ENCODE measurements at places on chromosomes 6 and 20.

DNA sequence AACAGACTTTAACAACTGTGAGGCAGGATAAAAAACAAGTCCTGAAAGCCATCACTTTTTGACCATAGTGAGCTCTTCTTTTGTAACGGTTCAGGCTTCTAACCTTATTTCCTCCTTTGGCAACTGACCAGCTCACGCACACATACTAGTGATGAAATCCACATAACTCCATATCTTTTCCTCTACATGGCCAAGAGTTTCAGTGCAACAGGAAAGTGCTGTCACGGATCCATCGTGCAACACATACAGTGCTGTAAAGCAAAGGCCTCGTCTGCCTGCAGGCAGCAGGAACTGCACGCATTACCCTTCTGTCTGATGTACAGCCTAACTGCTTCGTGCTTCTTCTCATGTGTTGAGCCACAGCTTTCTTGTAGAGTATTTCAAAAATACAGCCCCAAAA lies 108.5 kb downstream of the EPM2A start:
- DNase-seq: no peak

- no peak for DNase-seq
Observed at GRCh38 chr6:25883991-25884390, 9.9 kb upstream of the SLC17A3 start.

- DNase-seq: no peak
Observed at GRCh38 chr6:100568255-100568654, 103.5 kb upstream of the SIM1 start.

- DNase-seq: no peak
Observed at GRCh38 chr6:143621876-143622605, 55.7 kb upstream of the PHACTR2 start.

DNA sequence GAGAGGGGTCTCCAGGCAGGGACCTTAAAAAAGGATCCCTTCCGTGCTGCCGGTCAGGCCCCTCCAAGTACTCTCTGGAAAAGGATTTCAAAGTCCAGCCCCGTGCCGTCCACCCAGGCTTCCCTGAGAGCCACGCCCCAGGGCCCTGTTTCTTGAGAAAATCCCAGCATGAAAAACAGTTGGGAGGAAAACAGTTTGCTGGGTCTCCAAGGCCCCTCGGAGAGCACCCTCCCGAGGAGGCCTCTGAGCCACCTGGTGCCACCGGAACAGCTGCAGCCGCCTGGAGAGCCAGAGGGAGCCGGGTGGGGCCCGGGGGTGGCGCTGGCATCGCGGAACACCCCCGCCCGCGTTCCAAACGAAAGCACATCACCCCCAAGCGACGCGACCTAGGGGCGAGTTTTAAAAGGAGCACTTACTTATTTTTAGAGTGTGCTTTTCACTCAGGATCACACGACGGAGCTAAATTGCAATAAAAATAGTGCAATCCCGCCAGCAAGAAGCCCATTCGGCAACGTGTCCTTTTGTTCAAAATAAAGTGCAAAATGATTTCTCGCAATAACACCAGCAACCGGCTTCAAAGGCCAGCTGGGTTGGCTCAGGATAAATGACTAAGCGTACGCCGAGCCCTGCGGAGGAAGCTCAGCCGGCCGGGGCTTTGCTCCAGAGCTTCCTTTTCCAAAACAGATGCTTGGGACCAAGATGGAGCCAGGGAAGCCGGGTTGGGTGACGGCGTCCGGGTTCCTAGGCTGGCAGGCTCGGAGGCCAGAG lies 64.2 kb downstream of the YTHDF1 start:
- no peak for DNase-seq

DNA sequence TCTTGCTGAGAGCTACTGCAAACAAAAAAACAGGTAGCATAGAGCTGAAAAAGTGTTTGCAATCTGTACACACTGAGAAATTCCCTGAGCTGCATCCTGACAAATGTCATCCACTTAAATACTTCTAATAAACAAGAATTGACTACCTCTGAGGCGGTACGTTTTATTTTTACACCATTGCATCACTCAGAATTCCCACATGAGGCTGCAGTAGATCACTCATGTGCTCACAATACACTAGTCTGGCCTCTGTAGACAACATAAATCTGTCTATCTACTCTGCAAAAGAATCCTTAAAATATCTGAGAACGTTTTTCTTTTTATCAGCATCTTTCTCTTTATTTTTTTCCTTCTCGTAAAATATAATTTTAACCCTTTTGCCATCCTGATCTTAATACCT lies 661.4 kb downstream of the EPHA7 start:
- DNase-seq: no peak

DNA sequence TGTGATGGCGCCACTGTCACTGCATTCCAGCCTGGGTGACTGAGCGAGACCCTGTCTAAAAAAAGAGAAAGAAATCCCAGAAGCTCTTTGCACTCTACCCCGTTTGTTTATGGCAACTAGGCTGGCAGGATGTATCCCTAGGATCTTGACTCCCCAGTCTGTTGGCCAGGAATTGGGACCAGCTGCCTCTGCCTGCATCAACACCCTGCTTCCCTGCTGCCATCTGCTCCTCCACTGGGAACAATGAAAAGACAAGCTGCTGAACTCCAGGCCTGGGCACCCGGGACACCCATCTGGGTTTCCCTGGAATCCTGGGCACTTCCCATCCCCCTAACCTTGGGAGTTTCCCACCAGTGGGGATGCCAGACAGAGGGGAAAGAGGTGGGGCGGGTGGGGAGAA lies 64.9 kb downstream of the CPNE5 start:
- no peak for DNase-seq

DNA sequence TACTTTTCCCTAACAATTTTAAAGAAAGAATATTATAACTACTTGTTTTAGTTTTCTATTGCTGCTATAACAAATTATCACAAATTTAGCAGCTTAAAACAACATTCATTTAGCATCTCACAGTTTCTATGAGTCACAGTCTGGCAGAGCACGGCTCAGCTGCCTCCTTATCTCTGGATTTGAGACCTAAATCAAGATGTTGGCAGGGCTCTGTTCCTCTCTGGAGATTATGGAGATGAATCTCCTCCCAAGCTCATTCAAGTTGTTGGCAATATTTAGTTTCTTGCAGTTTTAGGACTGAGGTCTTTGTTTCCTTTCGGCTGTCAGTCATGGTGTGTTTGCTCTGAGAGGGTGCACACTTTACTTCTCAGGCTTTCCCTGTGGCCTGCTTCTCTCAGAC lies 1065.8 kb upstream of the EYS start:
- no peak for DNase-seq

DNA sequence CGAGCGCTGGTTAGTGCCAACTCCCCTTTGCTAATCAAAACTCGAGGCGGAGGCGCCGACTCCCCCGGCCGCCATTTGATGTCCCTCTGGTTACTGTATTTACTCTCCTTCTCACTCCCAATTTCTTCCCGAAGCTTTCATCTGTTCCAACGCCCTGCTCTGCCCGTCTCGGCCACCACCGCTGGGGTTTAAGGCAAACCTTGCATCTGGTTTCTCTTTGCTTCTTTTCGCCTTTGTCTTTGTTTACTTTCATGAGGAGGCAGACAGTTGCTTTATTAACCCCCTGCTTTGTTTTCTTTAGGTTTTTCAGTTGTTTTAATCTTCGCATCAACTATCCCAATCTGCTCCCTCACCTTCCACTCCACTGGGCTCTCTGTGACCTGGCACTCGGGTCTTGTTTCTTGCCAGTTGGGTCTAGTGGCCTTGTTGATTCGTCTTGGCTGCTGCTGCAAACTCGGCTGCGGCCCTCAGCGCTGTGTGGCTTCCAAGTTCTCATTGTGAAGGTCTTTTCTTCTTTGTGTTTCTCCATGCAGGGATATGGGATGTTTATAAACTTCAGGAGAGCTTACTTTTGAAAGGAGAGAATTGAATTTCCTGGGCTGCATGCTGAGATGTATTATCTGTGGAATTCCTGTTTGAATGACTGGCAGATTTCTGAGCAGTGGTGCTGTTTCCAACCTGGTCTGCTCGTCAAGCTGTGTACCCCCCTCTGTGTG lies 155.1 kb downstream of the CDC5L start:
- no peak for DNase-seq

- DNase-seq: no peak
Observed at GRCh38 chr6:47321577-47321976, 11.9 kb upstream of the TNFRSF21 start.

DNA sequence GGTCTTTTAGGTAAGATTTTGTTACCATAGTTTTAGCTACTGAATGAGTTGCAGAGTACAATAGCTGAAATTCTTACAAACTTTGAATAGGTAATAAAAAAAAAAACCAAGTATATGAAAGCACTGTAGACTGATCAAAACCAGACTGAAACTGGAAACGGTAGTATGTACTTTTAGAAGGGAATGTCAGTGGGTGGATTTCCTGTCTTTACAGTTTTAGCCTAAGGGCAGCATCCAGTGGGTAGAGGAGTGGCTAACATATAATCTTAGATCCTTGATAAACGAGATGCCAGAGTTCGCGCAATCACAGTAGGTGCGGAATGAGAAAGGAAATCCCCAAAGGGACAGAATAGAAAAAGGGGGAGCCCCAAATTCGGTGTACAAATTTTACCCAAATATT lies 385.9 kb upstream of the RUNX2 start:
- DNase-seq: no peak

DNA sequence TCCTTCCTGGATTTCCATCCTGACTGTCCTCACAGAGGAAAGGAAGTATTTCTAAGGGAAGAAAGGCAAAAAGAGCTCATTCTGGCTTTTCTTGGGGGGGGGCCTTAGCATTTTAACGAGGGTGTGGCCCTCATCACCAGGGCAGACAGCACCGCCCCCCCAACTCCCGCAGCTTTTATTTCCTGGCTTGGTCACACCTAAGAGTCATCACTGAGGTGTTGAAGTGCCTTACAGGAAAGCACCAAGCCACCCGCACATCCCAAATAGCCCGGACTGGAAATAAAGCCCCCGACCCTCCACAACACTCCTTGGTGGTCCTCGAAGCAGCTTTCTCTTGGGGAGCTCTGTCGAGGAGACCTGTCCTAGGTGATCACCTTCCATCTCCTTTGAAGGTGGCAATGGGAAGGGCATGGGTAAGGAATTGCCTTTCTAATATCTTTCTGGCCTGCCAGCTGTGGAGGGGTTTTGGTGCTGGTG lies 1.3 kb downstream of the PTK7 start:
- DNase-seq: no peak

DNA sequence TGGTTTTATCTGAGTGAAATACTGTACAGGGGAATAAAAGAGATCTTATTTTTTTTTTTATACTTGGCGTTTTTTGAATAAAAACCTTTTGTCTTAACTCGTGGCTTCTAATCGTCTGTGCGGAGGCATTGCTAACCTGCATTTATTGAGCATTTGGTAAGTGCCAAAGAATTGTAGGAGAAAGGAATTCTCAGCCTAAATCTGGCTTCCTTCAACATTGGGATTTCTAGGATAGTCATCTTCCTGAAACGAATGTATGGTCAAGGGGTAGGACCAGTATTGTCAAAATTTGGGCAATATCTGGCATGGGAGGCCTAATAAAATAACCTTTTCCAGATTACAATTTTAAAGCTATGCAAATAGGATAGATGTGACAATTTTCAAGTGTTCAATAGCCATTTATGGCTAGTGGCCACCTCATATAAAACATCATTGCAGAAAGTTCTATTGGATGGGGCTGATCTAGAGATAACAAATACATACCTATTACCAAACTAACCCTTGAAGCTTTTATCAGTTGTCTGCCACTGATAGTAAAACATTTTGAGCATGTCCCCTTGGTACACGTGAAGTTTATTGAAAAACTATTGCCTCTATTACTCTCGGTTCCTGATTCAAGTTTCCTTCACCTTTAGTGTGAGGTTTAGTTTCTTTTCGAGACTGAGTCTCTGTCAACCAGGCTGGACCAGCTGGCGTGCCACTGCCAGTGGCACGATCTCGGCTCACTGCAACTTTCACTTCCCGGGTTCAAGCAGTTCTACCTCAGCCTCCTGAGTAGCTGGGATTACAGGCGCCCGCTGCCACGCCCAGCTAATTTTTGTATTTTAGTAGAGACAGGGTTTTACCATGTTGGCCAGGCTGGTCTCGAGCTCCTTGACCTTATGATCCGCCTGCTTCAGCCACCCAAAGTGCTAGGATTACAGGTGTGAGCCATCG lies 5.6 kb downstream of the PIM1 start:
- DNase-seq: no peak

DNA sequence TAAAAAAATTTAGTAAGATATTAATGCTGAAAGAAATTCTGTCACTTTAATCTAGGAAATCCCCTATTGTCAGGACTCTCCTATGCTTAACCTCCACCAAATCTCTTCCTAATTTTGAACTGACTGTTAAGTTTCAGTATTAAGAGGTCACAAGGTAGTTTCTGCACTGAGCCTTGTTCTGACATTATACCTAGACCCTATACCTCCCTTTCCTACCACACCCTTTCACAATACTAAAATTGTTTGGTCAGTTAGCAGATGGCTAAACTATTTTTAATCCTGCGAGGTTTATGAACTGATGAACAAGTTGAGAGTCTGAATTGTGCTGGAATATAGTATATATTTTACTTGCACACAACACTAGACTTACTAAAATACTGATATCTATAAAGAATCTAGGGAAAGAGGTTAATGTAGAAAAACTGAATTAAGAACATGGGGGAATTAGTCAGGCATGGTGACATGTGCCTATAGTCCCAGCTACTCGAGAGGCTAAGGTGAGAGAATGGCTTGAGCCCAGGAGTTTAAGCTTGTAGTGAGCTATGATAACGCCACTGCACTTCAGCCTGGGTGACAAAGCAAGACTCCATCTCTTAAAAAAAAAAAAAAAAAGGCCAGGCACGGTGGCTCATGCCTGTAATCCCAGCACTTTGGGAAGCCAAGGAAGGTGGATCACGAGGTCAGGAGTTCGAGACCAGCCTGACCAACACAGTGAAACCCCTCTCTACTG lies 51.5 kb downstream of the HBS1L start:
- DNase-seq: no peak

GRCh38 chr20:56627122-56628014 lies 1.7 kb upstream of the TFAP2C start:
- no peak for DNase-seq

DNA sequence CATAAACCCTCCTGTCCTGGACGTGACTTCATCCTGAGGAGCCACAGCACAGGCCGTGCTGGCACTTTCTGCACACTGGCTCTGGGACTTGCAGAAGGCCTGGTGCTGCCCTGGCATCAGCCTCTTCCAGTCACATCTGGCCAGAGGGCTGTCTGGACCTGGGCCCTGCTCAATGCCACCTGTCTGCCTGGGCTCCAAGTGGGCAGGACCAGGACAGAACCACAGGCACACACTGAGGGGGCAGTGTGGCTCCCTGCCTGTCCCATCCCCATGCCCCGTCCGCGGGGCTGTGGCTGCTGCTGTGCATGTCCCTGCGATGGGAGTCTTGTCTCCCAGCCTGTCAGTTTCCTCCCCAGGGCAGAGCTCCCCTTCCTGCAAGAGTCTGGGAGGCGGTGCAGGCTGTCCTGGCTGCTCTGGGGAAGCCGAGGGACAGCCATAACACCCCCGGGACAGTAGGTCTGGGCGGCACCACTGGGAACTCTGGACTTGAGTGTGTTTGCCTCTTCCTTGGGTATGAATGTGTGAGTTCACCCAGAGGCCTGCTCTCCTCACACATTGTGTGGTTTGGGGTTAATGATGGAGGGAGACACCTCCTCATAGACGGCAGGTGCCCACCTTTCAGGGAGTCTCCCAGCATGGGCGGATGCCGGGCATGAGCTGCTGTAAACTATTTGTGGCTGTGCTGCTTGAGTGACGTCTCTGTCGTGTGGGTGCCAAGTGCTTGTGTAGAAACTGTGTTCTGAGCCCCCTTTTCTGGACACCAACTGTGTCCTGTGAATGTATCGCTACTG lies 22.0 kb upstream of the PYGB start:
- DNase-seq: no peak

GRCh38 chr20:515696-516095 lies 27.9 kb downstream of the CSNK2A1 start:
- DNase-seq: no peak

GRCh38 chr6:148226284-148226683 lies 116.4 kb upstream of the SASH1 start:
- DNase-seq: no peak

All from activated naive CD4-positive, alpha-beta T cell treated with anti-CD3 and anti-CD28 coated beads, Interleukin-2, amount 50 U/mL, for 16 hours (primary cell).